Nephron progenitor cell (in vitro differentiated cells): ENCODE measurements at places on chromosomes 11 and 22.

DNA sequence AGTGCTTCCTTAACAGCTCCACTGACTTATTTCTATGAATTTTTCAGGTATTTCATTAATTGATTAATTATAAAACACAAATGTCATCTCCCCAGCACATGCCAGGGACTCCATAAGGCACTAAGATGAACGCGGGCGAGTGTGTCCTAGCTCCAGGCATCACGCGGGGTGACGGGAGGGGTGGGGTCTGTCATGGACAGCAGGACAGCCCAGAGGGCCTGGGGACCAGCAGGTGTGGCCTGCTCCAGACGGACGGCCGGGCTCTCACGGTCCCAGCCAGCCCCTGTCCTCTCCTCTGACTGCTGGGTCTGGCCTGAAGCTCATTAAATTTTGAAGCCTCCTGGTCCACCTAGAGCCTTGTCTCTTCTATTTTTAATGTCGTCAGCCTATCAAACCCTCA is 531.1 kb downstream of the BRD1 start:
- H3K27ac ChIP-seq: no peak overlapping the region
- H3K36me3 ChIP-seq: peaks cover 6% of the 10 kb centered on the region
- no peak overlapping the region for H3K4me3 ChIP-seq
- peaks cover 14% of the 10 kb centered on the region for H3K27me3 ChIP-seq
- peaks cover 21% of the 10 kb centered on the region for H3K4me1 ChIP-seq
- DNase-seq: no peak

GRCh38 chr11:120719348-120719747 is 207.8 kb downstream of the GRIK4 start:
- no peak for DNase-seq
- no peak overlapping the region for H3K4me3 ChIP-seq
- no peaks in the 10 kb centered on the region for H3K36me3 ChIP-seq
- H3K4me1 ChIP-seq: peaks cover 39% of the 10 kb centered on the region
- H3K27ac ChIP-seq: no peak overlapping the region
- H3K27me3 ChIP-seq: peaks cover 22% of the 10 kb centered on the region

DNA sequence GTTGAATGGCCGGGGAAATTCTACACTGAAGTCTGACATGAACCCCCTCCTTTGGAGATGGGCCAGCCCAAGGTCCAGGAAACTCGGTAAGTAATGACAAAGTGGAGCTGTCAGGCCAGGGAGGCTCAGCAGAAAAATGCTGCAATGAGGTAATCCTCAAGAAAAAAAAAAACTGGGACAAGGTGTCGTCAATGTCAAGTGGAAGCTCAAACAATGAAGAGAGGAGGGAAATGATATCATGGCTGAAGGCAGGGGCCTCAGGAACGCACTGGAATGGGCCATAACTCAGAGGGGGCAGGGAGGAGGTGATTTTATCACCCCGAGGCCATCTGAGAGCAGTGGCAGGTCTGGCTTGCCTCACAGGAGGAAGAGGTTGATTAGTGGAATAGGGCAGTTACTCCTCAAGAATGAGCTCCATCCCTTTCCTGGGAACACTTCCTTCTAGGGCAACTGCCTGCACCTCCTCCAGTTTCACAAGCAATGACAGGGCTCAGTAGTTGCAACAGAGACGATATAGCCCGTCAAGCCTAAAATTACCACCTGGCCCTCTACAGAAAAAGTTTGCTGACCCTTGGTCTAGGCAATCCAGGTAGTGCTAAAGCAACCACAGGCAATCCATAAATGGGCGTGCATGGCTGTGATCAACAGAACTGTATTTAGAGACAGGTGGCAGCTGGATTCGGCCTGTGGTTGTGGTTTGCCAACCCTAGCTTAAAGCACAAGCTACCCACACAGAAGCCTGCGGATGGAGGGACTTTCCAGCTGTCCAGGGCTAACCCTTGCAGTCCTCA is 65.2 kb downstream of the FBXO7 start:
- H3K27ac ChIP-seq: peak overlapping the region; percentile 66
- peaks cover 9% of the 10 kb centered on the region for H3K27me3 ChIP-seq
- H3K36me3 ChIP-seq: no peaks in the 10 kb centered on the region

DNA sequence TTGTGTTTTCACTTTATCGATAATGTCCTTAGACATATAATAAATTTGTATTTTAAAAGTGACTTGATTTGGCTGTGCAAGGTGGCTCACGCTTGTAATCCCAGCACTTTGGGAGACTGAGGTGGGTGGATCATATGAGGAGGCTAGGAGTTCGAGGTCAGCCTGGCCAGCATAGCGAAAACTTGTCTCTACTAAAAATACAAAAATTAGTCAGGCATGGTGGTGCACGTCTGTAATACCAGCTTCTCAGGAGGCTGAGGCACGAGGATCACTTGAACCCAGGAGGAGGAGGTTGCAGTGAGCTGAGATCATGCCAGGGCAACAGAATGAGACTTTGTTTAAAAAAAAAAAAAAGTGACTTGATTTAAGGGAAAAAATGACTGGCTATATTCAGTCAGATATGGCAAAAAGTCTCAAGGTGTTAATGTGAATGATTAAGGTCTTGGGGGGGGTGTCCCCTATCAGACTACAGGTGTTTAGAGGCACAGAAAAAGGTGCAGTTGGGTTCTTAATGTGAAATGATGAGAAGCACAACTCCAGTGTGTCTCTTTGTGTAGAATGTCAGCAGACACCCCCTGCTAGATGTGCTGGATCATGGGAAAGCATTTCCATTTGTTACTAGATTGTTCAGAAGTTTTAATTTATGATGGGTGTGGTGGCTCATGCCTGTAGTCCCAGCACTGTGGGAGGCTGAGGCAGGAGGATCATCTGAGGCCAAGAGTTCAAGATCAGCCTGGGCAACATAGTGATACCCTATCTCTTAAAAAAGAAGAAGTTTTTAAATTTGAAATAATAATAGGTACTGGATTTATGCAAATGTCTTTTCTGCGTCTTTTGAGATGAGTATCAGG is 17.0 kb downstream of the NEAT1 start:
- peaks cover 50% of the 10 kb centered on the region for H3K36me3 ChIP-seq
- H3K4me3 ChIP-seq: peak overlapping the region; percentile 15
- peaks cover 57% of the 10 kb centered on the region for H3K4me1 ChIP-seq
- peak overlapping the region; percentile 60 for H3K27ac ChIP-seq
- DNase-seq: no peak
- no peaks in the 10 kb centered on the region for H3K27me3 ChIP-seq

GRCh38 chr11:12271241-12271640 is 106.1 kb upstream of the PARVA start:
- no peak overlapping the region for H3K27ac ChIP-seq
- DNase-seq: no peak
- peaks cover 19% of the 10 kb centered on the region for H3K27me3 ChIP-seq
- no peaks in the 10 kb centered on the region for H3K36me3 ChIP-seq

- DNase-seq: no peak
- no peaks in the 10 kb centered on the region for H3K36me3 ChIP-seq
- H3K4me3 ChIP-seq: no peak overlapping the region
- H3K27ac ChIP-seq: peak overlapping the region; percentile 34
- peaks cover 45% of the 10 kb centered on the region for H3K4me1 ChIP-seq
Observed at GRCh38 chr11:111414267-111414931, 35.3 kb upstream of the POU2AF1 start.

- H3K36me3 ChIP-seq: no peaks in the 10 kb centered on the region
- DNase-seq: no peak
- no peaks in the 10 kb centered on the region for H3K4me1 ChIP-seq
Observed at GRCh38 chr11:19939415-19939929, 220.8 kb downstream of the DBX1 start.

DNA sequence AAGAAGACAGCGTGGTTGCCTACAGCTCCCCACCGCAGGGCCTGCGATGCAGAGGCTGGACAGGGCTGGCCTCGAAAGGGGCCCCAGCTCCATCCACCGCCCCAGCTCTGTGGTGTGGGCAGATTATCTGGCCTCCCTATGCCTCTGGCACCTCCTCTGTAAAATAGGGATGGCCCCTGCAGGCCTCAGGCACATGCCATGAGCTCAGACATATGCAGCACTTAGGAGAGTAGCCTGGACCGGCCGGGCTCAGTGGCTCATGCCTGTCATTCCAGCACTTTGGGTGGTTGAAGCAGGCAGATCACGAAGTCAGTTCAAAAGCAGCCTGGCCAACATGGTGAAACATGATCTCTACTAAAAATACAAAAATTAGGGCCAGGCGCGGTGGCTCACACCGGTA is 7.4 kb downstream of the APOBEC3D start:
- DNase-seq: no peak
- peak overlapping the region; percentile 59 for H3K27ac ChIP-seq
- H3K36me3 ChIP-seq: peaks cover 4% of the 10 kb centered on the region

- no peak overlapping the region for H3K4me3 ChIP-seq
- H3K36me3 ChIP-seq: peaks cover 9% of the 10 kb centered on the region
- peak overlapping the region; percentile 13 for H3K27ac ChIP-seq
- peaks cover 34% of the 10 kb centered on the region for H3K27me3 ChIP-seq
- H3K4me1 ChIP-seq: peaks cover 30% of the 10 kb centered on the region
Observed at GRCh38 chr22:23591846-23592245, 11.8 kb upstream of the IGLL1 start.

DNA sequence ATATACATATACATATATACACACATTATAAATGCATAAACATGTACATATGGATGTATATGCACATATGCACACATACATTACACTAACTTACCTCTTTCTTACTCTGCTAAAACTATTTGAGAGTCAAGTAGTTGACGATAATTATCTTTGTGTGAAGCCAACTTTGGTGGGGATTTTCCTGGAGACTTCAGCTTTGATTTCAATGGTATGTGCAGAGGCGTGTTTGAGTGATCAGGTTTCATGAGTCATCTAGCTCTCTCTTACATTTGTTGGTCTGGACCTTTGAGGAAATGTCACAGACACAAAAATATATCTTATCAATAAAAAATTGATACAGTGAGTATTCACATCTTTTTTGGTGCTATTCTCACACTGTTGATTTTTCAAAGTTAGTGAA is 769.1 kb upstream of the LUZP2 start:
- H3K4me3 ChIP-seq: no peak overlapping the region
- no peak for DNase-seq
- no peak overlapping the region for H3K27ac ChIP-seq
- peaks cover 12% of the 10 kb centered on the region for H3K4me1 ChIP-seq

DNA sequence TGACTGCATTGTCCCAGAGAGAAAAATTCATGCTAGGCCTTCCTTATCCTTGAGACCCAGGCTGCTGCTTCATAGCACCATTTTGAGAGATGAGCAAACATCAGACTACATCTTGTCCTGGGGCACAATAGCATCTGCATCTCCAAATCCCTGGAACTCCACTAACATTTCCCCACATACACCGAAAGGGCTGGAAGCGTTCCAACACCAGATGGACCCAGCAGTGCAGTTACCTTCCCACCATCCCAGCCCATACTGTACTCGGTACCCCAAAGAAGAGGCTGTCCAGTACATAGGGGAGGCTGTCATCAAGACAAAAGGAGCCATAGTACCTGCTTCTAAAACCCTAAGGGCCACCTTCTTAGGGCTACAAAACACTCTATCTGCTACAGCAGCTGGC is 547.2 kb upstream of the CHORDC1 start:
- no peak overlapping the region for H3K27ac ChIP-seq
- H3K36me3 ChIP-seq: no peaks in the 10 kb centered on the region
- no peak for DNase-seq
- H3K4me1 ChIP-seq: peaks cover under 1% of the 10 kb centered on the region

DNA sequence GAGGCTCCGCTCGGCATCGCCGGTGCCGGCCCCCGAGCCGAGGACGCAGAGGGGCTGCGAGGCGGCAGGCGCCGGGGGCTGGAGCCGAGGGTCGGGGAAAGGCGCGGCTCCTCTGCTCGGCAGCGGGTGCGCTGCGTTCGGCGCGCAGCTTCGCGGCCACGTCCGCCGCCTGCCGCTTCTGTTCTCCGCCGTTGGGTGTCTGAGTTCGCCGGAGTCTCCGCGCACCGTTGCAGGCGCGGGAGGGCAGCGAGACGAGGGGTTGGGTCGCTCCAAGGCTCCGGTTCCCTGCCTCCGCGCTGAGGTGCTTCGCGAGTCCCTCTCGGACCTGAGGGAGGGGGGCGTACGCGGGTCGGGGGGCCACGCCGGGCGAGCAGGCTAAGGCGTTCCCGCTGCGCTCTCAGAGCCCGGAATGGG is 347 bp downstream of the MN1 start:
- H3K4me1 ChIP-seq: peaks cover 38% of the 10 kb centered on the region
- H3K4me3 ChIP-seq: peak overlapping the region; percentile 85
- H3K36me3 ChIP-seq: peaks cover 3% of the 10 kb centered on the region
- DNase-seq: peak; percentile 65
- no peak overlapping the region for H3K27ac ChIP-seq
- peaks cover 80% of the 10 kb centered on the region for H3K27me3 ChIP-seq

- H3K4me3 ChIP-seq: no peak overlapping the region
- H3K36me3 ChIP-seq: no peaks in the 10 kb centered on the region
- DNase-seq: no peak
- peaks cover 12% of the 10 kb centered on the region for H3K27me3 ChIP-seq
- H3K4me1 ChIP-seq: peaks cover 65% of the 10 kb centered on the region
- H3K27ac ChIP-seq: no peak overlapping the region
Observed at GRCh38 chr22:41561788-41562187, 978 bp downstream of the CSDC2 start.

GRCh38 chr11:120186774-120187591 is 23.8 kb upstream of the OAF start:
- H3K27me3 ChIP-seq: peaks cover 48% of the 10 kb centered on the region
- H3K36me3 ChIP-seq: no peaks in the 10 kb centered on the region

- H3K27me3 ChIP-seq: no peaks in the 10 kb centered on the region
- peaks cover 63% of the 10 kb centered on the region for H3K4me1 ChIP-seq
- peaks cover 4% of the 10 kb centered on the region for H3K36me3 ChIP-seq
- DNase-seq: no peak
Observed at GRCh38 chr11:328012-328411, 7.4 kb upstream of the IFITM3 start.

DNA sequence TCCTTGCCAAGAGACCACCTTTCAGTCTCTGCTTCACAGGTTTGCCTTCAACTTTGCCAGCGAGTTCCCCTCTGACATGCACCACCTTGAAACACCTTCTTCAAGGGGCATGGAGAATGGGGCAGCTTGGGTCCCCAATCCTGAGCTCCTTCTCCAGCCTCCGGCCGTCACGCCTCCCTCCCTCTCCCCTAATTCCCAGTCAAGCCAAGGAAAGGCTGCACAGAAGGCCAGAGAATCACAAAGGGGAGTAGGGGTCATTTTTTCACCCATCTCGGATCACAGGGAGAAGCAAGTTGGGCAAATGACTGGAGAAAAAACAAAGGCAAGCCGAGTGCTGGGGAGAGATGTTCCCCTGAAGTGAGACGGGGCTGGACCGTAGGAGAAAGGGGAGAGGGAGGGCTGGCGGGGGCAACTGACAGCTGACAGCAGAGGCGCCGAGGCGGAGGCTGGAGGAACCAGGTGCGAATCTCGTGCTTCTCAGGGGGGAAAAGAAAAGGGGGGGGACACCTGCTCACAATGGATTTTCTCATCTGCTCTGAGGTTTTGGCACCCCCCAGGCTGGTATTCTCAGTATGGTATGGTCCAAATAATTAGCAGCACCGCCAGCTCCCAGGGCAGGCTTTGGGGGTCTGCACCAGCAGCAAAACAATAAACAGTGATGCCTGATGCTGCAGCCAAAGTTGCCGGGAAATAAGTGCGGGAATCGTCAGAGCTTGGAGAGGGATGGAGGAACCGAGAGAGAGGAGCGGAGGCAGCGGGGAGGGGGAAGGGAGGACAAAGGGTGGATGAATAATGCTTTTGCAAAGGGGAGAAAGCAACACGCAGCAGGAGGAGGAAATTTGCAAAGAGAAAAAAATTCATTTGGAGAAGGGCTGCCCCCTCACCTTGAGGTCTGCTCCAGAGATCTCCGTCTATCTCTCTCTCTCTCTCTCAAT is 644 bp downstream of the YPEL4 start:
- H3K27me3 ChIP-seq: peaks cover 5% of the 10 kb centered on the region
- H3K4me1 ChIP-seq: peaks cover 85% of the 10 kb centered on the region
- no peak for DNase-seq
- H3K27ac ChIP-seq: peak overlapping the region; percentile 84
- no peaks in the 10 kb centered on the region for H3K36me3 ChIP-seq
